ENCODE measurements at places on chromosomes 16 and 17.

DNA sequence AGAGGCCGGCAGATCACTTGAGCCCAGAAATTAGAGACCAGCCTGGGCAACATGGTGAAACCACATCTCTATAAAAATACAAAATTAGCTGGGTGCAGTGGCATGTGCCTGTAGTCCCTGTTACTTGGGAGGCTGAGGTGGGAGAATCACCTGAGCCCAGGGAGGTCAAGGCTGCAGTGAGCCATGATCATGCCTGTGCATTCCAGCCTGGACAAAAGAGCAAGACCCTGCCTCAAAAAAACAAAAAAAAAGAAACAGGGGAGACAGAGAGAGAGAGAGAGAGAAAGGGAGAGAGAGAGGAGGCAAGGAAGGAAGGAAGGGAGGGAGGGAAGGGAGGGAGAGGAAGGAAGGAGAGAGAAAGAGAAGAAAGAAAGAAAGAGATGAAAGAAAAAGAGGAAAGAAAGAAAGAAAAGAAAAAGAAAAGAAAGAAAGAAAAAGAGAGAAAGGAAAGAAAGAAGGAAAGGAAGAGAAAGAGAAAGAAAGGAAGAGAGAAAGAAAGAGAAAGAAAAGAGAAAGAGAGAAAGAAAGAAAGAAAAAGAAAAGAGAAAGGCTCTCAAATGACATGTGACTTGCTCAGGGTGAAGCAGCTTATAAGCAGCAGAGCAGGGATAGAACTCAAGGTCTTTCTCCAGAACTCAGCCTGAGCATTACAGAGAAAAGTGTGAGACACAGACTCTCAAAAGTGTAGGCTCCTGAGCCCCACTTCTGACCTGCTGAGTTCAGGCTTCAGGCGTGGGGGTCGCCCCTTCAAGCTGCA, 15.5 kb downstream of the CX3CL1 start:
- DNase-seq, result no peak

- DNase-seq, result no peak
Measured at GRCh38 chr16:66878067-66878466, 2.2 kb upstream of the PDP2 start.

DNA sequence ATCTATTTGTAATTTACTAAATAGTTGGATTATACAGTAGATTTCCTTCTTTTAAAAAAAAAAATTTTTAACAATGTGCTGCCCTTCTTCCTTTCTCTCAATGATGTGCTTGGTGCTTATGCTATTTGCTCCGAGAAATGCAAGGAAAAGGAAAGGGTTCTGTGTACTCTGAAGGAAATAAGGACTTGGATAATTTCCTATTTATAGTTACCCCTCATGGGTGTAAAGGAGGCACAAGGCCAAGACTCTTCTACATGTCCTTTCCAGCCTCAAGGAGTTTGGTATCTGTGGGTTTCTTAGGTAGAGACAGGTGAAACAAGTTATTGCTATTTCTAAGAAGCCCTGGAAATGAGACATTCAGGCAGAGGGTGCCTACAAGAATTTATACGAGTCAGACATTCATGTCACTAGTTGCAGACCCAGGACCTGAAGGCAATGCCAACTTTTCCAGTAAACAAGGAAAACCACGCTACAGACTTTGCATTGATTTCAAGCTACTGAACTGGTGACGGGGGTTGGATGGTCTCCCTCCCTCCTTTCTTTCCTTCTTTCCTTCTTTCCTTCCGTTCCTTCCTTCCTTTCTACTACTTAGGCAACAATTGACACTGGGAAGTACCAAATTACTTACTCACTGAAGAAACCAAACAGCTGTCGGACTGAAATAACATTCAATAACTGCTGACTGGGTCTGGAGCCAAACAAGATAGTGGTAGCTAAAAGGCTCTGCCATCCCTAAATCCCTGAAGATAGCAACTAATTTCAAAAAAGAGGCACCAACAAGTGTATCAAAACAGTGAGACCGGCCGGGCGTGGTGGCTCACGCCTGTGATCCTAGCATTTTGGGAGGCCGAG, 33.8 kb upstream of the GHDC start:
- DNase-seq, result no peak

- DNase-seq, result no peak
Measured at GRCh38 chr17:30312226-30312625, 20.5 kb upstream of the BLMH start.

DNA sequence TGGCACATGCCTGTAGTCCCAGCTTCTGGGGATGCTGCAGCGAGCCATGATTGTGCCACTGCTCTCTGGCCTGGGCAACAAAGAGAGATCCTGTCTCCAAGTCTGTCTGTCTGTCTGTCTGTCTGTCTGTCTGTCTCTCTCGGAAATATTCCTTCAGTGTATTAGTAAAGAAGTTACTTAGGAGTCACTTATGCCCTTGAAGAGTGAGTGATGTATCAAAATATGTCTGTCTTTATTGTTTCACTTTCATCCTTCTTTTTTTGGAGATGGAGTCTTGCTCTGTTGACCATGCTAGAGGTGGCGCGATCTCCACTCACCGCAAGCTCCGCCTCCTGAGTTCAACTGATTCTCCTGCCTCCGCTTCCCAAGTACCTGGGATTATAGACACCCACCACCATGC, 410.5 kb downstream of the WWOX start:
- DNase-seq, result no peak

DNA sequence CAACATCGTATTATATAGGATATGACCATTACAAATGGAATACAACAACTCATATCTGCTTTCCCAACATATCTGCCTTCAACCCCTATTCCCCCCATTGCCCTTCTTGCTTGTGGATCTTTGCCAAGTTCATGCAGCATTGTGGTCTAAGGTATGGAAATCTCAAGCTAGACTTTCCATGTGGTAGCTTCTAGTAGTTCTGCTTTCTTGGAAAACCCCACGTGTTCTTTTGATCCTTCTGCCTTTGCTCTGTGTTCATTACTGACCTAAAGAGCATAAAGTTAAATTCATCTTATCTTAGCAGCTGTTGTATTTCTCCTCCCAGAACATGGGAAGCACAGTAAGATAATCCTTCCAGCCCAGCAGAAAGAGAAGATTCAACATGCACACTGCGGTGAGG, 202.0 kb upstream of the SALL1 start:
- no peak for DNase-seq

DNA sequence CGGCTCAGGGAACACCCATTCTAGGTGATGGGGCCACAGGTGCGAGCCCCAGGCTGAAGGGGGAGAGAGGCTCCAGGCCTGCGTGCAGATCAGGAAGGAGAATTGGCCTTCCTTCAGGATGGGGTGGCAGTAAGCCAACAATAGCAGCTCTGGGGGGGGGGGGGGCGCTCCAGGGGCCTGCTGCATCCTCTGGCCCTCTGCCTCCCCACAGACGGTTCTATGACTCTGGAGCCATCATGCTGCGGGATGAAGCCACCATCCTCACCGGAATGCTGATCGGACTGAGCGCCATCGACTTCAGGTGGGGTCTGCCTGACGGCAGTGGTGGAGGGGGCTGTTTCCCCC, 6.1 kb downstream of the RUNDC3A start:
- no peak for DNase-seq

DNA sequence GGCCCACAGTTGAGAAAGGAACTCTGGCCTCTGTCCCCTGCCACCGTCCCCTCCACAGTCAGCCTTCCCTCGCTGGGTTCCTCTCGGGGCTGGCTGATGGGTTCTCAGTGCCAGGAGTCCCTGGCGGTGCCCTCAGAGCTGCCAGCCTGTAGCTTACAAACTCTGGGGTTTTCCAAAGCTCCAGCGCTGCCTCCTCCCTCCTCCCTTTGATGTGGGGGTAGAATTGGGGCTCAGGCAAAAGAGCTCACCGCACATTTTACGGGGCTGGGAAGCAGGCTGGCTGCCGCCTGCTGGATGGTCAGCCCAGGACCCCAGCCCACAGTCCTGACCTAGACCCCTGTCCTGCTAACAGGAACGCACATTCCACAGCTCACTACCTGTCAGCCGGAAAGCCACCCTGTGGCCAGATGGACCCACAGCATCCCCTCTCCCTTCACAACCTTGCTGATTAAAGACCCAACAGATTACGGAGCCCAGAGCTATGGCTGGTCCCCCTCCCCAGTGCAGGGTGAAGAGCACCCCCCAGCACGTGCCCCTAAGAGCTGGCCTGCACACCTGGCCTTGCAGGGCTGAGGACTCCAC, 6.0 kb downstream of the VASN start:
- DNase-seq, result no peak

GRCh38 chr16:88019821-88020515, 68.7 kb downstream of the BANP start:
- no peak for DNase-seq

GRCh38 chr17:49193513-49194296, 16.7 kb downstream of the GNGT2 start:
- DNase-seq, result peak; percentile 43

DNA sequence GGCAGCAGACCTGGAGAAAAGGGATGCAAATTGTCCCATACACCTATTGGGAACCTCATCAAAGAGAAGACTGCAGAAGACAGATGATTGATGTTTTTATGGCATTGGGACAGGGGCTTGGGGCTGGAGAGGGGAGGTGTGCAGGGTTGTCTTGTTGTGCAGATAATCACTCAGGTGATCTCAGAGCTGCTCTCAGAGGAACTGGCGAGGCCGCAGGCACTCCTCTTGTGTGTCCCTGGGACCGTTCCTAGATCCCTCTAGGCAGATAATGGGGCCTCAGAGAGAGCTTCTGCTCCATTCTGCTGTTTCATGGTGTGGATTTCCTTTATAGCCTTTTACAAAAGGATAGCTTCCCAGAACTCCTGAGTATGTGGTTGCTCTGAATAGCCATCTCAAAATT, 1.6 kb downstream of the RNF213 start:
- DNase-seq, result no peak

- no peak for DNase-seq
Measured at GRCh38 chr17:32523827-32524552, 37.2 kb downstream of the CDK5R1 start.

GRCh38 chr16:22190081-22190775, 15.8 kb upstream of the EEF2K start:
- peak; percentile 66 for DNase-seq

GRCh38 chr16:6611535-6611934, 721.1 kb upstream of the RBFOX1 start:
- DNase-seq, result no peak

DNA sequence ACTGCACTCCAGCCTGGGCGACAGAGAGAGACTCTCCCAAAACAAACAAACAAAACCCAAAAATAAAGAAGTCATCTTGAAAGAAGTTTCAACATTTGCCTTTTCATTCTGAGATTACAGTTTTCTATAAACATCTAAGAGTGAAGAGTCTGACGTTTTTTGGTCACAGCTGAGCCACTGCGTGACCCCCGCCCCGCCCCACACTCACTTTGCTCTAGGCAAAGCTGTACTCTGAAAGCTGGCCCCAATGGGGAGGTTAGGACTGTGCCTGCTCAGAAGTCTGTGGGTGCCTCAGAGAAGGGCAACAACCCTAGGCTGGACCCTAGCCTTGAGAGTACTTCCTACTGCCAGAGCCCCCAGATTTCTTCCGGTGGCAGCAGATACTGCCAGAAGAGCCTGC, 19.3 kb downstream of the CYB5D2 start:
- DNase-seq, result no peak

GRCh38 chr17:13476720-13477119, 125.0 kb downstream of the HS3ST3A1 start:
- no peak for DNase-seq

- DNase-seq, result no peak
Measured at GRCh38 chr17:62096401-62096670, 31.3 kb upstream of the MED13 start.

GRCh38 chr17:10171581-10171981, 26.8 kb downstream of the GAS7 start:
- no peak for DNase-seq

DNA sequence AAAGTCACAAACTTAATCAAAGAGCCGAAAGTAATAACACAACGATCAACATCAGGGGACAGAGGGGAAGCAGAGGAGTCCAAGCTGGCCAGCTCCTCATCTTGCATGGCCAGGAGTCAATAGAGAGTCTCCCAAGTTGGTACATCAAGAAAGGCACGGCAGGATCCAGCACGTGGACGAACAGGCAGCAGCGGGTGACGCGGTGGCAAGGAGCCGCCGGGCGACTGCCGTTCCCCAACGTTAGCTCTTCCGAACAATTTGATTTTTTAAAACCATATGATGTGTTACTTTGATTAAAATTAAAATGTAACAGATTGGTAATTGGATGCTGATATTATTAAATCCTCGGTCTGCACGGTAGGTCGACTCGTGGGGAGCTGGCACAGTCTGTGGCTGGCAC, 81.8 kb upstream of the DOC2B start:
- DNase-seq, result no peak

DNA sequence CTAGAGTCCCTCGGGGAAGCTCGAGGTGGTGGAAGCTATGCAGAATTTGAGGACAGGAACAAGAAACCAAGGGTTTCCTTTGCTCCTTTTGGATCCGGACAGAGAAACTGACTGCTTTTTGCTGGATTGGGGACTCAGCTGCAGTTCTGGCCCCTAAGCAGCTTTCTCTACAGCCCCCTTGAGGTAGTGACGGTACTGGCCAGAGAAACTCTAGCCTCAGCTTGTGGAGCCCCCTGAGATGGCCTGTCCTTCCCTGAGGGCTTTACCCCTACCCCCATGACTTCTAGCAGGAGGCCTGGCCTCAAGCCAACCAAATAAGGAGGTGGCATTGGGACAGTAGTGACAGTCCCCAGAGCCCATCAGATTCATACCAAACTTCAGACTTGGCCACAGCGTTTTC, 118.1 kb downstream of the IRX5 start:
- no peak for DNase-seq

DNA sequence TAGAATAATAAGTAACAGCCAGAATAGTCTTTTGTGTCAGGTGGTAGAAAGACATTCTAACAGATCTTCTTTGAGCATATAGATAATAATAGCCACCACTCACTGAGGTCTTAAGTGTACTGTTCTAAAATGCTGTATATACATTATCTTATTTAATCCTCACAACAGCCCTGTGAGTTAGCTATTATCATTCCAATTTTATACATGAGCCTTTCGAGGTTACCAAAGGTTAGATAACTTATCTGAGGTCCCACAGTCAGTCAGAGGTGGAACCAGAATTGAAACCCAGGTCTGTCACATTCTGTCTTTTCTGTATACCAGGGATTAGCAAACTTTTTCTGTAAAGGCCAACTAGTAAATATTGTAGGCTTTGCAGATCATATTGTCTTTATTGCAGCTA, 23.2 kb downstream of the REXO5 start:
- DNase-seq, result no peak

GRCh38 chr16:87832741-87833502, 36.4 kb downstream of the SLC7A5 start:
- no peak for DNase-seq

GRCh38 chr17:27848931-27849330, 44.2 kb downstream of the LYRM9 start:
- DNase-seq, result no peak

GRCh38 chr16:59684911-59685310, 950.8 kb upstream of the GOT2 start:
- DNase-seq, result no peak

GRCh38 chr17:56786989-56787482, 46.7 kb downstream of the C17orf67 start:
- no peak for DNase-seq

GRCh38 chr17:34163646-34164045, 91.4 kb upstream of the CCL2 start:
- DNase-seq, result no peak

All from omental fat pad (tissue), 4 donors.